Right renal pelvis (tissue), 4 donors: ENCODE measurements at places on chromosomes 2 and 18. TPM values are rescaled to one million over a fixed set of nuclear protein-coding genes. Genes with fewer than 3 reads are reported as not detected.

Gene CHRND
- polyA plus RNA-seq, result 0.38 TPM

- DNase-seq, result no peak
Measured at GRCh38 chr2:134148172-134148571, 105.7 kb upstream of the MGAT5 start.

Gene EVX2
- polyA plus RNA-seq, result not detected

Gene SPIRE1
- polyA plus RNA-seq, result 35.1 TPM

Gene DNER
- polyA plus RNA-seq, result 73.5 TPM
